ENCODE measurements at places on chromosomes 6 and 20. TPM values are rescaled to one million over a fixed set of nuclear protein-coding genes. Genes with fewer than 3 reads are reported as not detected.
A peak's percentile ranks its signal among the peaks of the same experiment; 100 is the strongest.

- DNase-seq = no peak
Observed at GRCh38 chr20:19371112-19371511, 158.7 kb downstream of the SLC24A3 start.

- DNase-seq = no peak
Observed at GRCh38 chr6:141552031-141552430, 580.7 kb upstream of the GJE1 start.

DNA sequence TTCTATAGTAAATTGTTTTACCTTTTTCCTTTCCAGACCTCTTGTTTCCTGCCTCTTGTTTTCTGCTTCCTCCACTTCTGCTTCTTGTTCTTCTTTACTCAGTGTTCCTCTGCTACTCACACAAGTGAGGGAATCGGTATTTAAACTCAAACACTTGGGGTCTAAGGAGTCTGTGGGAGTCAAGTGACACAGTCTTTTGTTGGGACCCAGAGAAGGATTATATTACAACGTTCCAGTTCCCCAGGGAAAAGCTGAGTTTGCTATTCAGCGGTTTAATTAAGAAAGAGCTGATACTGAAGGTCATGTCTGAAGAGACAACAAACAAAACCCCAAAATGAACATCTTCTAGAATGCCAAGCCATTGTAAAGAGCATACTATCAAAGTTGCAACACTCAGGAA is 107.8 kb upstream of the CITED2 start:
- DNase-seq = no peak

DNA sequence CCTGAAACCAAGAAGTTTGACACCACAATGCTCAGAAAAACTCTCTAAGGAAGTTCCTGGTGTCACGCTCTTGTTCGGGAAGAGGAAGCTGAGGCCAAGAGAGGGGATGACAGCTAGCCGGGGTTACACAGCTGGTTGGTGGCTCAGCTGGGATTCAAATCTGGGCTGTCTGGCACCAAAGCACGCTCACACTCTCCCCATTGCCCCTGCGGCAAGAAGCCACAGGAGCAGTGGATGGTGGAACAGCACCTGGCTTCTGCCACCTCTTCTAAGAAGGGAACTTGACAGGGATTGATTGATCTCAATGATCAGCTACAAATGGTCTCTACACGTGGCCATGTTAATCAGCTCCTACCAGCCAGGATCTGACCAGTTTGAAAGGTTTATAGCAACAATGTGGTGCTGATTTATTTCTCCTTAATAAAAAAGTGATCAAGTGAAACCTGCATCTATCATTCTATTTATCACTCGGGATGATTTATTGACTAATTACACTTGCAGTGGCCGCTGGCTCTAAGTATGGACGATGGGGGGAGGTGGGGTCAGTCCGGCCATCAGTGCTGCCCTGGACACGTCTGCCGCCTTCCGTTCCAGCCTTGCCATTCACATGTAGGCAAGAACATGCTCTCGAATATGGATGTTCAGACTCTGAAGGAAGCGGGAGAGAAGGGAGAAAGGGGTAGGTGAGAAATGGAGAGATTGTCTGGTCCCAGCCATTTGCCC is 71.9 kb upstream of the TOP1 start:
- no peak for DNase-seq

GRCh38 chr6:215335-216034 is 76.8 kb upstream of the DUSP22 start:
- DNase-seq = peak; percentile 70

DNA sequence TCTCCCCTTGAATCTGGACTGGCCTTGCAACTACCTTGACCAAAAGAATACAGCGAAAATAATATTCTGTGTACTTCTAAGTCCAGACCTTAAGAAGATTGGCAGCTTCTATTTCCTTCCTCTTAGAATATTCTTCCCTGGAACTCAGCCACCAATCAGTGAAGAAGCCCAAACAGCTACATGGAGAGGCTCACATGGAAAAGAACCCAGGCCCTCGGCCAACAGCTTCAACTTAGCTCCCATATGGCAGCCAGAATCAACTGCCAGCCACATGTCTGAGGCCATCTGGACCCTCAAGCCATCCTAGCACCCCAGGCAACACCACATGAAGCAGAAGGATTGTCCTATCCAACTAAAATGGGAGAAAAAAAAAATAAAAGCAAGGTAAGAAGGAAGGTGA is 178.8 kb downstream of the IBTK start:
- no peak for DNase-seq

Gene WFDC2
- polyA plus RNA-seq = 13.6 TPM
